Putamen (tissue), 1 donor: ENCODE measurements at places on chromosomes 16 and 17.
A peak's percentile ranks its signal among the peaks of the same experiment; 100 is the strongest.

GRCh38 chr17:70099884-70100283, 24.9 kb downstream of the KCNJ16 start:
- DNase-seq: no peak

DNA sequence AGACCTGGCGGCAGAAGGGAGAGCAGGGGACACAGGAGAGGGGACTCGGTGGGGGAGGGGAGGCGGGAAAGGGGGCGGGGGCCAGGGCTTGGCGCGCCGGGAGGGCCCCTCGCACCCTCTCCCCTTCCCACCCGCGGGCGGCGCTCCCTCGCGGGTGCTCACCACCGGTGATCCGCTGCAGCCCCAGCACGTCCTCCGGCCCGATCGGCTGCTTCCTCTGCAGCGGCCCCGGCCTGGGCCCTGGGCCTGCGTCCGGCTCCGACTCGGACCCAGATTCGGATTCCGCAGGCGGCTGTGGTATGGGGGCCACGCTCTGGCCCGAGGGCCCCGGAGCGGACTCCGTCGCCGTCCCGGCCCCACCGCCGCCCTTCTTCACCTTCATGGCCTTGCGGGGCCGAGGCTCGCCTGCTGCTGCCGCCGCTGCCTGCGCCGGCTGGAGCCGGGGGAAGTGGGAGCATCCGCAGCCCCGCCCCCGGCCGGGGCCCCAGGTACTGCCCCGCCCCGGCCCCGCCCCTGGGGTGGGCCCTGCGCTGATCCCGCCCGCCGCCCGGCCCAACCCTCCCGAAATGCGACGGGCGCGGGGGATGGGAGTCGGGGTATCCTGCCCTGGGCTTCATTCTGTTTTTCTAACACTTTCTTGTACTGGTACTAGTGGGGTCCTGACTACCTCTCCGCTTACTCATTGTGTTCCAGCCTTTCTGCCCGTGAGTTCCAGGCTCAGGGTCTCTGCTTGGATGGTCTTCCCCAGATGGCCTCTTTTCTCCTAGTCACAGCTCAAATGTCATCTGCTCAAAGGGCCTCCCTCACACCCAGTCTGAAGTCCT, at the start of gene UNC119:
Gene UNC119 (minus strand): TSS at position 449 of the 824 bp plus-strand sequence. CDS start 67 bp downstream, at position 382.
- DNase-seq: peak; percentile 74

- no peak for DNase-seq
These were observed 28.5 kb downstream of the CMIP start for GRCh38 chr16:81473066-81473488.

DNA sequence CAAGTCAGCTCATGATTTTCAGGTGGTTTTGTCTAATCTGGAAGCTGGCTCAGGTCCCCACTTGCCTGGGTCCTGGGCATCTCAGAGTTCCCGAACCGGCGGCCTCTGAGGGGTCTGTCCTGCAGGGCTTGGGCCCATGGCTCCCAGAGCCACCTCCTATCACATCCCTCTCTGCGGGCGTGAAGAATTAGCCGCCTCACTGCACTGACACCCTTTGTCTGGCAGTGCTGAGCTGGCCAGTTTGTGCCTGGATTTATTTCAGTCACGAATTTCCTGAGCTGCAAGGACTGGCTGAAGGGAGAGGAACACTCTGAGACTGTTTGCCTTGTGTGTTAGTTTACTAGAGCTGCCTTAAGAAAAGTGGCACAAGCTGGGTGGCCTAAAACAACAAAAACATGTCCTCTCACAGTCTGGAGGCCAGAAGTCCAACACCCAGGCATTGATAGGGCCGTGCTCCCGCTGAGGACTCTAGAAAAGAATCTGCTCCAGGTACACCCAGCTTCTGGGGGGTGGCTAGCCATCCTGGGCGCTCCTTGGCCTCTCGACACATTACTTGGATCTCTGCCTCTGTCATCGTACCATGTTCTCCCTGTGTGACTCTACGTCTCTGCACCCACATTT, 217.5 kb upstream of the DYNLRB2 start:
- DNase-seq: peak; percentile 6

DNA sequence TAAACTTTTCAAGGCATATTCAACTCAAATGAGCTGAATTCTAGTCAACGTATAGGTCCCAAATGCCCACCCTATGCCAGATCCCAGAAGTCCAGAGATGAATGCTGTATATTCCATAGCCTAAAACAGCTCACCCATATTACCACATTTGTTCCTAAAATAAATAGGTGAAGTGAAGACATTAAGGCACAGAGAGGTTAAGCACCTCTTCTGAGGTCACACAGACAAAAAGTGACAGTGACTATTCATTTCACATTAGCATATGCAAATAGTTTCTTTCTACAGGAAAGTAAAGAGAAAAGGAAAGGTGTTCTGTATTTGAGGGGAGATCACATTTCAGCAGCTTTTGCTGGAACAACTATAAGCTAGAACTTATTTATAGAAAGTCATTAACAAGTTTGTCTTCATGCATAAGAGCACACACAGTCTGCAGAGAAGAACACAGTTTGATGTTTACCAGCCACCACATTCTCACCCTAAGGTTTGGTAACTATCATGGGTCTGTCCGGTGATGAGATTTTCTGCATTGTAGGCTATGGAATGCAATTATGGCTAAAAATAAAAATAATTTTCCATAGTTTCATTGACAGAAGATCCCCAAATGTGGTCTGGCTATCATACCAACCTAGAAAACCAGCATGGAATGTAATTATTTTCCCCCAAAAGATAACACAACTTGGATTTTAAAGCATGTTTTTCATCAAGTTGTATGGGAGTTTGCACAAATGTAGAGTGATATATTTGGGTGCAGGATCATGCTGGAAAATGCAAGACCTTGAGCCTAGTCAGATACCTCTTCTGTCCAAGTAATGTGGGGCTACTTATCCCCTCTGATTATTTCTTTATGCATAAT, 402.1 kb downstream of the UTP18 start:
- DNase-seq: no peak

DNA sequence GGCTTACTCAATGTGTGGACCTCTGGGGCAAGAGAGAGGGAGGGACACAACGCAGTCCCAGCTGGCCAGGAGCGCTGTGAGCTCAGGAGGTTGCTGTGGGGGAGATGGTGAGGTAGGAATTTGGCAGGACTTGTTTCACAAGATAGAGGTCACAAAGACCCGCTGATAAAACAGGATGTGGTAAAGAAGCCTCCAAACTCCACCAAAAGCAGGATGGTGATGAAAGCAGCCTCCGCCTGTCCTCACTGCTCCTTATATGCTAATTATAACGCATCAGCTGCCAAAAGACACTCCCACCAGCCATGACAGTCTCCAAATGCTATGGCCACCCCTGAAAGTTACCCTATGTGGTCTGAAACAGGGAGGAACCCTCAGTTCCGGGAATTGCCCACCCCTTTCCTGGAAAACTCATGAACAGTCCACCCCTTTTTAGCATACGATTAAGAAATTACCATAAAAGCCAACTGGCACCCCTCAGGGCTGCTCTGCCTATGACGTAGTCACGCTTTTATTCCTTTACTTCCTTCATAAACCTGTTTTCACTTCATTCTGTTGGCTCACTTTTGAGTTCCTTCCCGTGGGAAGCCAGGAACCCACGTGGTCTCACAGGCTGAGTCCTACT, 5.3 kb upstream of the EIF4A3 start:
- no peak for DNase-seq

GRCh38 chr17:5841862-5842261, 228.3 kb upstream of the WSCD1 start:
- no peak for DNase-seq

DNA sequence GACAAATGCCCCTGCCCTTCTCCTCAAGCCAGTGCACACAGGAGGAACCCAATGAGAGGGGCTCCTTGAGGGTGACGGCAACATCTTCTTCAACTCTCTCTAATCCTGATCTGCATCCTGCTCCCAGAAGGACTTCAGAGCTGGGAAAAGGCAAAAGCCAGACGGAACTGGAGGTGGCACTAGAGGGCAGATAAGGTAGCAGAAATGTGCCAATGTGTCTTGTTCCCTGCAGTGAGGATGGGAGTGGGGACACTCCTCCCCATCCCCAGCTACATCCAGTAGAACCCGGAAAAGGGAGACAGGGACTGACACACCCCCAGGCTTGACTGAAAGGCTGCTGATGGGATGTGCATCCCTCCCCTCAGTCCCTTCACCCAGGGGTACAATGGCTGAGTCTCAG, 28.5 kb downstream of the SRCIN1 start:
- no peak for DNase-seq

- DNase-seq: no peak
These were observed 32.2 kb downstream of the ARHGAP44 start for GRCh38 chr17:12821376-12821940.

GRCh38 chr17:17500999-17501605, 4.9 kb upstream of the RASD1 start:
- DNase-seq: no peak

- DNase-seq: no peak
These were observed 1.1 kb downstream of the ABCA10 start for GRCh38 chr17:69227541-69227940.

DNA sequence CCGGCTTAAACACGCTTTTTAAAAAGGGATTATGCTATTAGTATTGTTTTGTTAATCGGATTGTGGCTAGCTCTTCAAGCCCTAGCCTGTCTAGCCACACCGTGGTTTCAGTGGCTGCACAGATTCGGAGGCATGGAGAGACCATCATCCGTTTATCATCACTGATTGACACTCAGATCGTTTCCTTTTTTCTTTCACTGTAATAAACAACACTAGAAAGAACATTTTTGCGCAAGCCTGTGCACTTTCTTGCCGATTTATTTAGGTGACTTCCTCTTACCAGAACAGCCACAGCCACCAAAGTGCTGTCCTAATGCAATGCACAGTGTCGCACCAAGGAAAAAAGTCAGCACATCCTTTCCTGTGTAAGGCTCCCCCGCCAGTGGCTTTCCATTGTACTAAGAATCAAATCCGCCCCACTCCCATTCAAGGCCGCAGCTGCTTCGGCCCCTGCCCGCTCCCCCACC, 78.2 kb downstream of the CRISPLD2 start:
- no peak for DNase-seq

DNA sequence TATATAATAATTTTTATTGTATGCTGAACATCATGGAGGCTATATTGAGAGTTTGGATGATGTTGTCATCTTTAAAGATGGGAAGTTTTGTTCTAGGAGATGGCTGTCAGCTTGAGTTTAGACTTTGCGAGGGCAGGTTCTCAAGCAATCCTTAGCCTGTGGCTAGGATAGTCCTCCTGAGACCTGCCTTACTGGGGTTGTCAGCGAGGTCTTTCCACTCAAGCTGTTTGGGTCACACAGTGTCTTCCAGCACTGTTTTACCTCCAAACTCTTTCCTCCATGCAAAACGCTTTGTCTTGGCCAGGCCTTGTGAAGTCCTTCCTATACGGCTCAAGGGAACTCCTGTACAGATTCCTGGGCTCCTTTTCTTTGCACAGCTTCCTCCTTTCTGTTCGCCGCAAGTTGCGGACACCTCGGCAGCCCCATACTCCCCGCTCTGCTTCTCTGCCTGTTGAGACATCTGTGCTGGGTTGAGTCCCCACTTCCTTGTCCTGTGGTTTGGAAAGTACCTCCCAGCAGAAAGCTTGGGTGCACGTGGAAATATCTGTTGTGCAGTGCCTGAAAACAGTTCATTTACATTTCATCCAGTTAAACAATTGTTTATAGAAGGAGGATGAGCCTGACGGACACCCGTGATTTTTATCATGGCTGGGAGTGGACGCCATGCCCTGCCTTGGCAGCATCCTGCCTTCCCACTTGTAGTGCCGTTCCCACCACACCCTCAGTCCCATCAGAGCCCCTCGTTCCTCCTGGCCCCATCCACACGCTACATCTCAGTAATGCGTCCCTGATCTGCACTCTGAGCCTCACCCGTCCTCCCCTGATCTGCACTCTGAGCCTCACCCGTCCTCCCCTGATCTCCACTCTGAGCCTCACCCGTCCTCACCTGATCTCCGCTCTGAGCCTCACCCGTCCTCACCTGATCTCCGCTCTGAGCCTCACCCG, 55.0 kb upstream of the CBFA2T3 start:
- no peak for DNase-seq

GRCh38 chr17:75753514-75754377, 11.2 kb downstream of the GALK1 start:
- peak; percentile 79 for DNase-seq

DNA sequence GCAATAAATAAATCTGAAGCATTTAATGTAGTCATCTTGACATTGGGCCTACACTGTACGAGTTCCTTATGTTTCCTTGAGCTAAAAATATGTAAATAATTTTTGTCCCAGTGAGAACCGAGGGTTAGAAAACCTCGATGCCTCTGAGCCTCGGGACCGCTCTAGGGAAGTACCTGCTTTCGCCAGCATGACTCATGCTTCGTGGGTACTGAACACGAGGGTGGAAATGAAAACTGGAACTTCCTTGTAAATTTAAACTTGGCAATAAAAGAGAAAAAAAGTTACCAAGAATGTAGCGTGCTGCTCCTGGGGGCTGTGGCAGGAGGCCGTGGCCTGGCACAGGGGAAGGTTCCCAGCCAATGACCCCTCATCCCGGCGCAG, 74.1 kb downstream of the SOCS1 start:
- no peak for DNase-seq

DNA sequence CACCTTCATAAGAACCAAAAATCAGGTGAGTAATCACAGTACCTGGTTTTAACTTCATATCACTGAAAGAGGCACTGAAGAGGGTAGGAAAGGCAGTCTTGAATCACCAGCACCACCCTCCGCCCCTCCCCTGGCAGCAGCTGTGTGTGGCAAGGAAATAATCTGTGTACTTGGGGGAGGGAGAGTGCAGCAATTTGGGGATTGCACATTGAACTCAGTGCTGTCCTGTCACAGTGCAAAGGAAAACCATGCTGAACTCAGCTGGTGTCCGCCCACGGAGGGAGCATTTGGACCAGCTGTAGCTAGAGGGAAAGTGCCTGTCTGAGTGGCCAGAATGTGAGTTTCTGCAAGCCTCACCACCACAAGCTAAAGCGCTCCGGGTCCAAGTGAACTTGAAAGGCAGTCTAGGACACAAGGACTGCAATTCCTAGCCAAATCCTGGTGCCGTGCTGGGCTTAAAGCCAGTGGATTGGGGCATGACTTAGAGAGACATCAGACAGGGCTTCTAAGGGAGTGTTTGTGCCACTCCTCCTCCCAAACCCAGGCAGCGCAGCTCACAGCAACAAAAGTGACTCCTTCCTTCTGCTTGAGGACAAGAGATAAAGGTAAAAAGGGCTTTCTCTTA, 39.7 kb upstream of the ALDH3A1 start:
- DNase-seq: peak; percentile 18

DNA sequence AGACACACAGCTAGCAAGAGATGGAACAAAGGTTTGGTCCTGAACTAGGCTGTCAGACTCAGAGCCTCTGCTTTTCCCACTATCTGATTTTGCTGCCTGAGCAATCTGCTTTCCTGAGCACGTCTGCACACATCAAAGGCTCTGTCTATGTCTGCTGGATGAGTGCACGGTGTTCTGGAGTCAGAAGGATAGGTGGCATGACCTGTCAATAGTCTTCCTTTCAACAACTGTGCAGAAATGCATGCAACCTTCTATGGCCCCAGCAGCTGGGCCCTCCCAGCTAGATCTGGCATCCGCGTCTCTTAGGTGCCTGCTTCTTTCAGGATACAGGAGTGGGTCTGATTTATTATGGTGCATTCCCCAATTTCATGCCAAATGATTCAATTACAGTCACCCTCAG, 138.3 kb downstream of the UTP18 start:
- no peak for DNase-seq

DNA sequence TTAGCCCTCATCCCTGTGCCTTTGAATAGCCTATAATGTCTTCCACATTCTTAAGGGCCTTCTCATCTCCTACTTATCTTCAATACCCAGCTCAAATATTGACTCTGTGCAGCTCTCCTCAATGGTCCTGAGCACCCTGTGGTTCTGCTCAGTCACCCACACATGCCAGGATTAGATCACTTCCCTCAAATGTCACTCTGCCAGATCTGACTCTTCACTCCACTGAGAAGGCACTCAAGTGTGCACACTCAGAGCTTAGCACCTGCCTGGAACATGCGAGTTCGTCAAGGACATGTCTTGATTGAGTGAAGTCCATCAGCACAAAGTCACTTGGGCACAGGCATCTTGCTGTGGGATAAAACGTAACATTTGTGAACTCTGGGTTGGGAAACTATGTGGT, 404.8 kb downstream of the CDH13 start:
- no peak for DNase-seq
